Fibroblast of skin of abdomen (primary cell): ENCODE measurements at places on chromosomes 13 and 19.

- DNase-seq = no peak
Observed at GRCh38 chr19:1769645-1769985, 16.3 kb downstream of the ONECUT3 start.

DNA sequence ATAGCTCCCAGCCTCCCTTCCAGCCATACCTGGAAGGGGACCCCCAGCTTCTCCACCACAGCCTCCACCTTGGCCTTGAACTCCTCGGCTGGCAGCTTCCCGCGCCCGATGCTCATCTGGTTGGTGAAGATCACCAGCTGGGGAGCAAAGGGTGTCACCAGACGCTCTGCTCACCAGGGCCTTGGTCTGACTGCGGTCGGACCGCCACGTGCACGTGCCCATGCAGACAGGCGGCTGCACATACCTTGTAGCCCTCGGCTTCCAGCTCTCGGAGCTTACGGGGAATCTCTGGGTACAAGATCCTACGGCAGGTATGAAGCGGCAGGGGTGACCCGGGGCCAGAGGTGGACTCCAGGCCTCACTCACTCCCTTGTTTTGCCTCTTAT lies 3.4 kb downstream of the PNKP start:
- DNase-seq = no peak

DNA sequence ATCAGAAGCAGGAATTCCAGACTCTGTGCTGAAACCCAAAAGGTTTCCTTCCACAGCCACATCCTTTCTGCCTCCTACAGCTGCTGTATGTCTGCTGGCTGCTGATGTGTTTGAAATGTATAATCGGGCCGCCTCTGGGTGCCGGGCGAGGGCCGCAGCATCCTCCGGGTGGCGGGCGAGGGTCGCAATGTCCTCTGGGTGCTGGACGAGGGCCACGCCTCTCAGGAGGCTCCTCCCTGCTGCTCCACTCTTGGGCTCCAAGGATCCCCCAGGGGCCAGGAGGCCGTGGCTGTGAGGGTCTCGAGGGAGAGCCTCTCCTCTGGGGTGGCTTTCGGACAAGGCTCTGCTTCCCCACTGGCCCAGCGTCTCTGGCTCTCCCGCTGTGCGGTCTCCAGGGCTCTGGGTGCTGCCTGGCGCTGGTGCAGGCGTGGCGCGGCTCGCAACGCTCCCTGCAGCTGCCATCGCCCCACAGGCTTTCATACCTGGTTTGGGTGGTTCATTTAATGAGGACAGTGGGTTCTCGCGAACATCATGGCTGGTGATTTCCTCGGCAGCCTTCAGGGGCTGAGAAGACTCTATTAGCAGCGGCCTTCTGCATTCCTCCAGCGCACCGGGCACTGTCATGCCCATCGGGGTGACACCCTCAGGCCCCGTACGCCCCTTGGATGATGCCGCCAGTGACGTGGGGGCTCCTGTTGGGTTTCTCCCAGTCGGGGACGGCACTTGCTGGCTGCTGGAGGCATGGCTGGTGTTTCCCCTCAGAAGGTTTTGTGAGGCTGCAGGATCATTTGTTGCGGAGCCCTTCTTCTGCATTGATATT lies 41.8 kb upstream of the GRTP1 start:
- DNase-seq = no peak

GRCh38 chr13:35741657-35742056 lies 265.2 kb upstream of the MAB21L1 start:
- DNase-seq = no peak
